ENCODE measurements at places on chromosomes 2 and 18.

- no peak for DNase-seq
Measured at GRCh38 chr18:907115-907884, 2.6 kb downstream of the ADCYAP1 start.

GRCh38 chr2:214127170-214127569, 283.7 kb upstream of the VWC2L start:
- DNase-seq = no peak

- DNase-seq = no peak
Measured at GRCh38 chr18:36181898-36182506, 5.3 kb upstream of the MOCOS start.

DNA sequence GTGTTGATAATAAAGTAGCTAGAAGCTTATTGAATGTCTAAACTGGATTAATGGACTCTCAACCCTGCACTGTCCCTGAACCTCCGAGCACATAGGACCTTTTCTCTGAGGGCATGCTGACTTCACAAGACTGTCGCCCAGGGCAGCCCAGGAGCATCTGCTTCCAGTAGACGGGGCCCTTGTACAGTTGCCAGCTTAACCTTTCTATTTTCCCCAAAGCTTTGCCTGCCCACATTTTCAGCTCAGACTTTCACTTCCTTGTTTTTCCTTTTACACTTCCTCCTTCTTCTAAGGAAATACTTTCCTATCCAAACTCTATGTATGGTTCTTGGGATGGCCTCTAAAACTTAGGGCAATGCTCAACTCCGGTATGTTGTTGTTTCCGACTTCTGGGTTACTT, 1.3 kb downstream of the VWA3B start:
- DNase-seq = no peak

GRCh38 chr18:9742524-9743131, 34.5 kb downstream of the RAB31 start:
- DNase-seq = peak; percentile 54

DNA sequence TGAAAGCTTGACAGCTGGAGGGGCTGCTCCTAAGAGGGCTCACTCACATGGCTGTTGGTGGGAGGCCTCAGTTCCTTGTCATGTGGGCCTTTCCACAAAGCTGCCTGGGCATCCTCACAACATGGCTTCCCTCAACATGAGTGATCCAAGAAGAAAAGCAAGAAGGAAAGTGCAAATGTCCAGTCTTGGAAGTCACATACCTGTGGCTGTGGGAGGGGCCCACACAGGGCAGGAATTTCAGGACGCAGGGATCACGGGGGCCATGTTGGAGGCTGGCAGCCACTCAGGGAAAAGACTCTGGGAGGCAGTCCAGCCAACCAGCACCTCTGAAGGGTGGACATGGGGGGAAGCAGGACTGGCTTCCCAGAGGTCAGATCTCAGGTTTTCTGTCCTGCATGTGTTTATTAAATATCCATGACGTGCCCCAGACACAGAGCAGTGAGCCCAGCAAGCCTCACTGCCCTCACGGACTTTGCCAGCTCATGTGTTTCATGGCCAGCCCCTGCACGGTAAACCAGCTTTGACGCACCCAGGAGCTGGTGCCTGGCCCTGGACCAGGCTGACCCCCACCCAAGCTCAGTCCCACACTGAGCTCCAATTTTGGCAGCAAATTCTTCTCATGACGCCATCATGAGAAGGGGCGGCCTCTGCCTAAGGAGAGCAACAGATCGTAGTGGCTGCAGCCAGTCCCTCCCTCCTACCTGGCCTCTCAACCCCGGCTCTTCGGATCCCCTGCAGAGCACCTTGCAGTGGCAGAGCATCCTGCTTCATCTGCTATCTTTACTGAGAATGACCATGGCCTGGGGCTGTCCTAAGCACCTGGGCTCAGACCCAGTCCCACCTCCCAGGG, 34.7 kb upstream of the GPR17 start:
- DNase-seq = no peak

DNA sequence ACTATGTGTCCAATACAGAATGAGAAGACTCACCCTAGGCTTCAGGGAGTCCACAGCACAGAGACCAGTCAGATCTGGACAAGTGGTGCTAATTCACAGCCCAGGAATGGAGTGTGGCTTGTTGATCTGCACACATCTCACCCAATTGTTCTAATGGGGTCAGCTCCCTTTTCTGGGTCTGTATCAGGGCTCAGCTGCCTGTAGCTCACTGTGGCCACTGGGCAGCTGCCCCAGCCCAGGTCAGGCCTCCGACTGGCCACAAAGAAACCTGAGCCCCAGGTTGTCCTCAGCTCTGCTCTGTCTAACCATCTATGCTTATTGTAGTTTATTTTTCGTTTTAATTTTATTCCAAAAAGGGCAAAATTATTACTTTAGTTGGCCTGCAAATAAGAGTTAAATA, 202.3 kb upstream of the RAB6C start:
- no peak for DNase-seq

DNA sequence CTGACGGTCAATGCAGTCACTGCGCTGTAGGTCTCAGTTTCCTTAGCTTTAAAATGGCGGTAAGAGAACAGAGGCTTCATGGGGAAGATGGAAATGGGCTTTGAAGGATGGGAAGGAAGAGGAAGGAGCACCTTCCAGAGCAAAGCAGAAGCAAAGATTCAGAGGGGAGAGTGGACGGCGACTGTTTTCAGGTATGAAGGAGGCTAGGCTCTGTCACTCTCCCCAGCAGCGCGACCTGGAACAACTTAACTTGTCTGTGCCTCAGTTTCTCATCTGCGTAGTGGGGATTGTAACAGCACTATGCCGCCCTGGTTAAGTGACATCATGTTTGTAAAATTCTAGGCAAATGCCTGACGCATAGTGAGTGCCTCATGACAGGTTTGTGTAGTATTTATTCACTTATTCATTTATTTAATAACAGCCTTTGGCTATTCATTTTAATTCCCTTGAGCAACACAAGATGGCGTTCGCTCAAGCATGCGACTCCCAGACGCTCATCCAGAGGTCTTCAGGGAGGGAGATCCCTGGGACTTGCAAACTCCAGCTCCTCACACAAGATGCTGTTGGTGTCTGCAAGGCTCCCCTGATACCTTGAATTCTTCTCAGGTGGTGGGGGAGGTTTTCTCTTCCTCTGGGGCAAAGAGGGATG, 336.3 kb downstream of the DYSF start:
- no peak for DNase-seq

All from urothelium cell line (cell line).